ENCODE measurements at places on chromosomes 16 and 17.
A peak's percentile ranks its signal among the peaks of the same experiment; 100 is the strongest.

GRCh38 chr16:55324285-55325079 lies 479 bp downstream of the IRX6 start:
- no peak for DNase-seq

DNA sequence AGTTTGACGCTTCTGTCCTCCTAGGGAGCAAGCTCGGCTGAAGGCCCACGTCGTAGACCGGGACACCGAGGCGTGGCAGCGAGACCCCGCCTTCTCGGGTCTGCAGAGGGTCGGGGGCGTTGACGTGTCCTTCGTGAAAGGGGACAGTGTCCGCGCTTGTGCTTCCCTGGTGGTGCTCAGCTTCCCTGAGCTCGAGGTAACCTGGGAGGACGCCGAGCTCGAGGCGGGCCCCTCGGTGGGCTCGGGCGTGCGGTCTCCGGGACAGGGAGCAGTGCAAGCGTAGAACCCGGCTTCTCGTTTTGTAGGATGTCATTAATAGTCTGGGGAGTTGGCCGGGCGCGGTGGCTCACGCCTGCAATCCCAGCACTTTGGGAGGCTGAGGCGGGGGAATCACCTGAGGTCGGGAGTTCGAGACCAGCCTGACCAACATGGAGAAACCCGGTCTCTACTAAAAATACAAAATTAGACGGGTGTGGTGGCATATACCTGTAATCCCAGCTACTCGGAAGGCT lies 715 bp downstream of the ENDOV start:
- DNase-seq, result no peak

DNA sequence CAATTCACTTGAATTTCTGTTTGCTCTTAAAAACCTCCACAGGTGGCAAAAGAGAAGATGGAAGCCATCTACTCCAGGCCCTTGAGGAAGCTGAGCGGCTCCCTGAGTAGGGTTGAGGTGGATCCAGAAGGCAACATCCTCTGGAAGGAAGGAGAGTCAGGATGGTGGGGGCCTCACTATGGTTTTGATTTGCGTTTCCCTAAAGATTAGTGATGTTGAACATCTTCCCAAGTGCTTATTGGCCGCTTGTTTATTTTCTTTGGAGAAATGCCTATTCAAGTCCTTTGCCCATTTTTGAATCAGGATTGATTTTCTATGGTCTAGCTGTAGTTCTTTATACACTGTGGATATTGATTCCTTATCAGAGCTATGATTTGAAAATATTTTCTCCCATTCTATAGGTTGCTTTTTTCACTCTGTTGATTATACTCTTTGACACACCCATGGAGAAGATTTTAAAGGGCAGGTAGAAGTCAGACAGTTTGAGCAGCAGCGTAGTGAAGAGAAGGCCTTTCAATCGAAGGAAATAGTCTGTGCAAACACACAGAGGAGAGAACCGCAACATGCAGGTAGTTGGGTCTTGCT lies 58.6 kb downstream of the WSB1 start:
- no peak for DNase-seq

- DNase-seq, result no peak
Observed at GRCh38 chr16:67730326-67730725, 11.2 kb upstream of the GFOD2 start.

GRCh38 chr17:1142561-1142971 lies 37.2 kb downstream of the ABR start:
- no peak for DNase-seq

- DNase-seq, result no peak
Observed at GRCh38 chr16:51818342-51818944, 667.4 kb upstream of the SALL1 start.

- DNase-seq, result no peak
Observed at GRCh38 chr16:87160701-87161337, 156.4 kb downstream of the C16orf95 start.

- DNase-seq, result no peak
Observed at GRCh38 chr16:53090286-53090590, 35.4 kb downstream of the CHD9 start.

DNA sequence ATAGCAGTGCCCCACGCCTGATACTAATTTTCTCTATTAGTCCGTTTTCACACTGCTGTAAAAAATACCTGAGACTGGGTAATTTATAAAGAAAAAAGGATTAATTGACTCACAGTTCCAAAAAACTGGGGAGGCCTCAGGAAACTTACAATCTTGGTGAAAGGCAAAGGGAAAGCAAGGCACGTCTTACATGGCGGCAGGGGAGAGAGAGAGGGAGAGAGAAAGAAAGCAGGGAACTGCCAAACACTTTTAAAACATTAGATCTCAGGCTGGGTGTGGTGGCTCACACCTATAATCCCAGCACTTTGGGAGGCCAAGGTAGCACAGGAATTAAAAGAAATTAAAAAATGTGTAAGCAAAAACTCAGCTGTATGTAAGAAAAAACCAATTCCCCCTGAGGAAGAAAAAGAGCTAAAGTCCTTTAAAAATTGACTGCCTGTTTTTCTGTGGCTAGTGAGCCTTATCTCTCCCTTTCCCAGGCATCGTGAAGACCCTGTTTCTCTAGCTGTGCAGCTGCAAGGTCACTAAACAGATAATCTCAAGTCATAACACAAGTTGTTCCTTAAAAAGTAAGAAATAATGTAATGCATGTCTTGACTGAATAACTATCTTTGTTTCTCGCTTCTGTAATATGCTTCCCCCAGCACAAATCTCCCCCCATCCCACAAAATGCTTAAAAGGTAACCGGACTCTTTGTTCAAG lies 14.0 kb downstream of the ZSCAN10 start:
- DNase-seq, result no peak

DNA sequence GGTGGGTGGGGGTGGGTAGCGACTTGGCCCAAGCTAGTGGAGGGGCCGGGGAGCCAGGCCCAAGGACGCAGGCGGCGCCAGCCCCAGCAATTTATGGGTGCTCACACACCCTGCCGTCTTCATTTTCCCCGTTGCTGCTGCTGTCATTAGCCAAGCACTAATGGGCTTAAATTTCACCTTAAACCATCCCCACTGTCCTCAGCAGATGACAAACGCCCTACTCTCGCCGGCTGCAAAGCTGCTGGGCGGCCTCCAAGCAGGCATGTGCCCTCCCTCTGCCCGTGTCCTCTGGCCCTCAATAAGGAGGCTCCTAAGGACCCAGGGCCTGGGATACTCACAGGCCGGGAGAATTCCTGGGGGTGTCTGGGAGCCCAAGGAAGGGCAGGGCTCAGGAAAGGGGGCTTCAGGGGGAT lies 66.1 kb downstream of the SREBF1 start:
- DNase-seq, result no peak

- DNase-seq, result no peak
Observed at GRCh38 chr17:78034429-78035091, 76.1 kb downstream of the TNRC6C start.

DNA sequence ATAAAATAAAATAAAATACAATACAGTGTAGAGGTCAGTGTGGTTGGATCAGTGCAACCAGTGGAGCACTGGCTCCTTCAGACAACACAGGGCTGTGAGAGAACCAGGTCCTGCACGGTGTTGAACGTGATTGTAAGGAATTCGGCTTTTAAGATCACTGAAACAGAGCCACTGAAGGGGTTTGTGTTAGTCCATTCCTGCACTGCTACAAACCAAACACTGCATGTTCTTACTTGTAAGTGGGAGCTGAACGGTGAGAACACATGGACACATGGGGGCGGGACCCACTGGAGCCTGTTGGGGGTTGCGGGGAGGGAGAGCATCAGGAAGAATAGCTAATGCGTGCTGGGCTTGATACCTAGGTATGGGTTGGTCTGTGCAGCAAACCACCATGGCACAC lies 193.2 kb upstream of the AXIN2 start:
- no peak for DNase-seq

DNA sequence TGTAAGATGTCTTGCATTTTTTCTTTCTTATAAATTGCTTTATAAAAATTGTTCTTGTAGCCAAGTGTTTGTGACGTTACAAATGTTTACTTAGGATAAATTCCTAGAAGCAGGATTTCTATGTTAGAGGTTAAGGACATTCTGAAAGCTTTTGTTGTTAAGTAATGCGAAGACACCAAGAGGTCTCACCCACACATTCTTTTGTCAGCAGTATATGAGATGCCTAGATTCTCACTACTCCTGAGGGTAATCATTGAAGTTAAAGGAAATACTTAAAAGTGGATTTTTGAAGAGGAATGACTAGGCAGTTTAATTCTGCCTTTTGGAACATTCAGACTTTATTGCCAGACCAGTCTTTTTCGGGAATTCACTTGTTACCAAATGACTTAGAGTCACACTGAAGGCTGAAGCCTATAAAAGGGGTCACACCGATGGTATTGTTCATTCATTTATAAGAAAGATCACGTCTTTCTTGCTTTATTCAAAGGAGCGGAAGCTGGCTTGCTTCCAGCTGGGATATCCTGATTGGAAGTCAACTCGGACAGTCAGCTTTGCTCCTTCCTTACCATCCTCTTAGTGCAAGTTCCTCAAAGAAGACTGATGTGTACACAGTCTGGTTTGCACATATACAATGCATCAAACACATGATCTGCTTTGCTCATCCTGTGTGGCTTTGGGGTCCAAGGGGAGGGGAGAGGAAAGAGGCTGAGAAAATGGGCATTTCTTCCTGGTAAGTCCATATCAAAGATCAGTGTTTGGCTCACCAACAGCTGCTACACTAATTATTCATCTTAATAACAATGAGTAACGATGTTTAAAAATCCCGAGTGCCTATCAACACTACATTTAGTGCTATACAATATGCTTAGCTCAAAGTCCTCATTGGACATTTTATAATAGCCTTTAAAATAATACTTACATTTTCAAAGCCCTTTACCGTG lies 160.0 kb downstream of the MAP2K6 start:
- DNase-seq, result no peak

GRCh38 chr16:82583422-82583821 lies 43.3 kb upstream of the CDH13 start:
- no peak for DNase-seq

GRCh38 chr17:39144416-39144840 lies 7.0 kb downstream of the PLXDC1 start:
- peak; percentile 94 for DNase-seq

GRCh38 chr16:79874391-79874790 lies 273.9 kb upstream of the MAF start:
- no peak for DNase-seq

DNA sequence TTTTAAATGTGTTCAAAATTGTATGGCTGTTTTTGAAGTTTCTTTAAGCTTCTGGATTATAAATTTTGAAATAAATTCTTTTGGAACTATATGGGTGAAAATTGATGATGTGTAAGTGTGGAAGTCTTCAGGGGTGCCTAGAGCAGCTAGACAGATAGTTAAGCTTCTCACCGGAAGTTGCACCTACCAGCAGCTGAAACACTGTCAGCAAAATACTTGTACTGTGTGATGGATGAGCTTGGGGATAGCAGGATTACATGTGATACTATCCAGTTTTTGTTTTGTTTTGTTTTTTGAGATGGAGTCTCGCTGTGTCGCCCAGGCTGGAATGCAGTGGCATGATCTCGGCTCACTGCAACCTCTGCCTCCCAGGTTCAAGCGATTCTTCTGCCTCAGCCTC lies 19.7 kb downstream of the RBL2 start:
- DNase-seq, result no peak

DNA sequence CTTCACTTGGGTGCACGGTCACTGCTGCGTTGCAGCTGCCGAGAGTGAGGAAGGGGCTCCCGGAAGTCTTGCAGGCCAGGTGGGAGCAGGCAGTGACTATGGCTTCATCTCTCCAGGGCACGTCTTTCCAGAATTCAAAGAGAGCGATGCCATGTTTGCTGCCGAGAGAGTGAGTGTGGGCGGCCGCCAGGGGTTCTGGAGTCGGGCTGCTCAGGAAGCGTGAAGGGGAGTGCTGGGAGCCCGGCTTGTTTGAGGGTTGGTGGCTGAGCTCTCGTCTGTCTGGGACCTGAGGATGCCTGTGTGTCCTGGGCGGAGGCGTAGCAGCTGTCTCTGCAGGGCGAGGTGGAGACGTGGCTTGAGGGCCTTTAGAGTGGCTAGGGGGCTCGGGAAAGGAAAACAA lies 6.3 kb downstream of the HGS start:
- DNase-seq, result no peak

DNA sequence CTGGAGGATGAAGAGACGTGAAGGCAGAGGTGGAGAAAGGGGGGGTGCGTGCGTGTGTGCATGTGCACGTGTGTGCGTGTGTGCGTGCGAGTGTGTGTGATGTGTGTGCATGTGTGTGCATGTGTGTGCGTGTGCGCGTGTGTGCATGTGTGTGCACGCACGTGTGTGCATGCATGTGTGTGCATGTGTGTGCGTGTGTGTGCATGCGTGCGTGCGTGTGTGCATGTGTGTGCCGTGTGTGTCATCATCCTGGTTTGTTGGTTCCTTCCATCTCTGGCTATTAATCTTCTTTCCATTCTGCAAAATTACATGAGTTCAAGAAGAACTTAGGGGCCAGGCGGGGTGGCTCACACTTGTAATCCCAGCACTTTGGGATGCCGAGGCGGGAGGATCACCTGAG lies 17.0 kb upstream of the RPL38 start:
- no peak for DNase-seq

DNA sequence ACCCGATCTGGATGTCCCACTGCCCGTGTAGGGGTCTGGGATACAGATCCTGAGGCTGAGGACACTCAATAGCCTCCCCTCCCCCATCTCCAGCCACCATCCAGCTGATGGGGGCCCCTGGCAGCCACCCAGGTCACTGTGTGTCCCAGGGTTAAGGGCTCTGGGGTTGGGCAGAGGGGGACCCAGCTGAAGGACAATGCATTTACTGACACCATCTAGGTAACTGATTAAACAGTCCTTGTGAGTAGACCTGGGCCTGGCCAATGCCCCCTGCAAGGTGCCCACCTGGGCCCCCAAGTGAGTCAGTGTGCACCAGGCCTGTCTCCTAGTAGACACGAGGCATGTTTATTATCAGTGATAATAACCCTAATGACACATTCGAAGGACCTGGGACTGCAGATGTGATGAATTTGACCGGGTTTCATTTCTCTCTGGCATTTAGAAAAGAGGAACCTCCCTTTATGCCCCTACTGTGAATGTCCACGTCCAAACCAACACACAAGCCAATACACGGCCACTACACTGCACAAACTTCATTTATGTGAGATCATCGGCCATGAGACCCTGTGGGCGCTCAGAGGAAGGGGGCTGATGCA lies 261.9 kb upstream of the FOXF1 start:
- no peak for DNase-seq

GRCh38 chr17:18877104-18877645 lies 19.2 kb downstream of the PRPSAP2 start:
- DNase-seq, result no peak

DNA sequence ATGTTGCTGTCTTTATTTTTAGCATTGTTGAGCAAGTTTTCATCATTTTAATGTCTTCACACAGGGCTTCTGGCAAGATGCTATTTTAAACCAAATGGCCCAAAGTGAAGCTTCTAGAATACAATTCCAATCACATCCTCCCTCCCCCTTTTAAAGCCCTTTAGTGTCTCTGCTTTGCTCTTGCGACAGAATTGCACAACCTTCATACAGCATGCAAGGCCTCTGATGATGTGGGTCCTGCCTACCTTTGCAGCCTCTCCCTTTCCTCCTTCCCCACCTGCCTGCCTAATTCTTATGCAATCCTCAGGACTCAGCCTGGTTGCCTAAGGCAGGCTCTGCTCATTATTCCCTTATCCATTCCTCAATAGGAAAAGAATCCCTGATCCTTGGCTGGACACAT lies 381.7 kb downstream of the SLC39A11 start:
- DNase-seq, result no peak

Data from DMS79 (cell line).